ENCODE measurements at places on chromosomes 7 and 10.

DNA sequence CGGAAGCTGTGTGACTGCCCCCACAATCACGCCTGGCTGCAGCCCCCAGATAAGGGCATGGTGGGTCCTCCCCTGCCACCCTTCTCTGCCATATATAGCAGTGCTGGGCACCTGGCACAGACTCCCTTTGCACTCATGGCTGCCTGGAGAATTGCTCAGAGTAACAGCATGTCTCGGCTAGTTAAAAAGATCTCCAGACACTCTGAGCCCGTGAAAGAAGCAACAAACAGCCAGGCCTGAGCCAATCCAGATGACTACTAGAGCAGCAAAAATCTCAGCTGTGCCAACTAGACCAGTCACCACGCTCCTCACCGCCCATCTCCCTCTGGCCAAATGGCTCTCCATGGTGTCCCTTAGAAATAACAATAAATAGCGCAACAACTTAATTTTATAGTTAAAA is 71.3 kb downstream of the PARD3 start:
- peak; percentile 86 for DNase-seq

- no peak for DNase-seq
Observed at GRCh38 chr7:40194745-40195144, 59.9 kb downstream of the SUGCT start.

DNA sequence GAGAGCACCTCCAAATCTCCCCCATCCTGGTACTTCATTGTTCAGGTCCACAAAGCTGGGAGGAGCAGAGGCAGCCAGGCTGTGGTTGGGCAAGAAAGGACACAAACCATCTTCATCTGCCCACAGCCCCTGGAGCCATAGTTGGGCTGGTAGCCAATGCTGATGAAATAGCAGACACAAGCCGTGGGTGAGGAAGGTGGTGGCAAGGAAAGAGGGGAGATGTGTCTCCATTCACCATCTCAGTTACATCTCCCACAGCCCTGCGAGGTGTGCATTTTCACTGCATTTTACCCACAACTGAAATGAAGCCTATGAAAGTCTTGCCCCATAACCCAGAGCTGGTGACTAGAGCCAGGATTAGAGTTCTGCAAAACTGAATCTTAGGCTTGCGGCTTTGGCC is 35.0 kb downstream of the PIK3AP1 start:
- no peak for DNase-seq

GRCh38 chr7:2016761-2017480 is 215.8 kb downstream of the MAD1L1 start:
- no peak for DNase-seq

DNA sequence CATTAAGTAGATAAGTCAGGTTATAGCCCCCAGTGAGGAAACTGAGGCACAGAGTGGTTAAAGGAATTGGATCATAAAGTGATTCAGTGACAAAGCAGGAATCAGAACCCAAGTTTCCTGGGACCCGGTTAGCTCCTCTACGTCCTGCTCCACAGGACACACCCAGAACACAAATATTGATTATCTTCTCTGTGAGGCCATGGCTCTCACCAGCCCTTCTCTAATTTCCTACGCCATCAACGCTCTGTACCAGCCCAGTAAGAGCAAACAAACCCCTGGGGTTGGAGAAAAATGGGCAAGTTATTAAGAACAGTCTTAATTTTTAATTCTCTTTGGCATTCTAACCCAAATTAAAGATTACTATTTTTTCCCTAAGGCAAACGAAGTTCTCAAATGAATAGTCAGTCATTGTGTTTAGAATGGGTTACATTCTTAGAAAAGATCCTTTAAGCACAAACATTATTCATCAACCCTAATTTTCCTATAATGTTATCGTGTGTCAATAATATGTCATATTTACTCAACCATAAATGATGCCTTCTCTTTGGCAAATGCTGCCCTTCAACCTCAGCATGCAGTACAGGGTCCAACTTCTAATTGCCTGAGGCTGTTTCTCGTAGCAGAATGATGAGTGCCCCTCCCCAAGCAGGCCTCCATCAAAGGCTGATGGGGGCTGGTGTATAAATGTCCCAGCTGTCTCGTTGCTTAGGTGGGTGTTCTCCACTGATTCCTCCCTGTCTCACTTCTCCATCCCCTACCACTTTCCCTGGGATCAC is 25.4 kb upstream of the TM9SF3 start:
- no peak for DNase-seq

GRCh38 chr7:108328174-108328651 is 128.0 kb downstream of the NRCAM start:
- DNase-seq = no peak
